ENCODE measurements at places on chromosomes 11 and 22.

- no peak for DNase-seq
Measured at GRCh38 chr22:40651057-40651456, 14.5 kb upstream of the MRTFA start.

GRCh38 chr11:118111744-118112035 is 24.9 kb upstream of the SMIM35 start:
- DNase-seq, result no peak

- no peak for DNase-seq
Measured at GRCh38 chr22:38793317-38793716, 626 bp downstream of the DNAL4 start.

- DNase-seq, result no peak
Measured at GRCh38 chr11:19766206-19766605, 53.6 kb downstream of the NAV2 start.

DNA sequence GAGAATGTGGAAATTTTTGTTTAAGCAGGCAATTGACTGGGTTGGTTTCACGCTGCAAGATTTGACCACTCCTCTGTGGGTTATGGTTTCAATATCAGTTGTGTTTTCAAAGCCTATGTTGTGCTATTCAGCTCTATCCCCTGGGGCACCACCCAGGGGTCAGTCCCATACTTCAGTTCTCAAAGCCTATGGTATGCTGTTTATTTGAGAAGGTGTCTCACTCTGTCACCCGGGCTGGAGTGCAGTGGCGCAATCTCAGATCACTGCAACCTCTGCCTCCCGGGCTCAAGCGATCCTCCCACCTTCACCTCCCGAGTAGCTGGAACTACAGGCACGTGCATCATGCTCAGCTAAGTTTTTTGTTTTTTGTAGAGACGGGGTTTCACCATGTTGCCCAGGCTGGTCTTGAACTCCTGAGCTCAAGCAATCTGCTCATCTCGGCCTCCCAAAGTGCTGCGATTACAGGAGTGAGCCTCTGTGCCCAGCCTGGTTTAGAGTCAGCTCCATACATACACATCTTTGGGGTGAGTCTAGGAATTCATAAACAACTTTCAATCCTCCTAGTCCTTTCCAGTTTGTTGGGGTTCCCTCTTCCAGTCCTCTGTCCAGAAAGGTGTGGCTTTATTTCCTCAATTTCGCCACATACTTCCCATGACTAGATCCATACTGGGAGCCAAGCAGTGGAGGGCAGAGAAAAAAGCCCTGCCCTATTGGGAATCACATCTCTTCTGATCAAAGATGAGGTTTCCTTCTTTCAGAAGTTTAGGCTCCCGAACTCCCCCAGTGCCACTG is 35.0 kb upstream of the MAPK1 start:
- DNase-seq, result no peak

GRCh38 chr22:38758276-38758945 is 2.6 kb upstream of the SUN2 start:
- DNase-seq, result no peak

DNA sequence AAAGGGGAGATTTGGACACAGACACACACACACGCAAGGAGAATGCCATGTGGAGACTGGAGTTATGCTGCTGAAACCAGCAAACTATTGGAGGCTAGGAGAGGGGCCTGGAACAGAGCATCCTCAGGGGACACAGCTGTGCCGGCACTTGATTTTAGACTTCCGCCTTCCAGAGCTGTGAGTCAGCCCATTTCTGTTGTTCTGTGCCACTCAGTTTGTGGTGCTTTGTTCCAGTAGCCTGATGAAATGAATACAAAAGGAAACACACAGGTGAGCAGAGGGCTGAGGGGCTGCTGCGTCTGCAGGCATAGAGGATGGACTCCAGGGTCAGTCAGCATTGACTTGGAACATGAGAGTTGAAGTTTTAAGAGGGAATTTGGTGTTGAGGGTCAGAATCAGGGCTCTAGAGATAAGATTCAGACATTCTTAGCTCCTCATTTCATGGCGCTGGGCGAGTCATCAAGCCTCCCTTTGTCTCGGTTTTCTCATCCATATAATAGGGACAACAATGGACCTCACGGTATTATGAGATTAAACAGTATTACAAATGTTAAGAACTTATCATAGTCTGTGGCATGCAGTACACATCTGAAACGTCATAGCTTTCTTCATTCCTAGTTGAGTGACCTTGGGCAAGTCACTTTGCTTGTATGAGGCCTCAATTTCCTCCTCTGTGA is 191.0 kb downstream of the MIAT start:
- no peak for DNase-seq

- DNase-seq, result no peak
Measured at GRCh38 chr11:70026012-70026411, 52.1 kb upstream of the ANO1 start.

DNA sequence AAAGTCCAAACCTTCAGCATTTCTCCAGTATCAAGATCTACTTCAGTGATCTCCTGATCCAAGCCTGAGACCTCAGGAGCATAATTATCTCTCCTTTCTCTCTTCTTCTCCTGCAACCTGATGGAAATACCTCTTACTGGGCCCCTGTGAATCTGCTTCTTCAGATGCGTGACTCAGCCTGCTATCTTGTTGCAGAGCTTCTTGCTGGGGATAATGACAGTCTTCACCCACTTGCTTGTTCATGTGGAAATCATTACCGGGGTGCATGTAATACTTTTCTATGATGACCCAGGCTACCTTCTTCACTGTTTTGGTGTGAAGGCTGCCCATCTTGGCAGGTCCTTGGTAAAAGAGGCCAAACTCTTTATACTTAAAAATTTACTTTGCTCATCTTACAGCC is 140.0 kb upstream of the POU2AF2 start:
- DNase-seq, result no peak

- no peak for DNase-seq
Measured at GRCh38 chr11:95592471-95592870, 197.1 kb downstream of the FAM76B start.

- no peak for DNase-seq
Measured at GRCh38 chr11:13046637-13047570, 37.8 kb downstream of the RASSF10 start.

DNA sequence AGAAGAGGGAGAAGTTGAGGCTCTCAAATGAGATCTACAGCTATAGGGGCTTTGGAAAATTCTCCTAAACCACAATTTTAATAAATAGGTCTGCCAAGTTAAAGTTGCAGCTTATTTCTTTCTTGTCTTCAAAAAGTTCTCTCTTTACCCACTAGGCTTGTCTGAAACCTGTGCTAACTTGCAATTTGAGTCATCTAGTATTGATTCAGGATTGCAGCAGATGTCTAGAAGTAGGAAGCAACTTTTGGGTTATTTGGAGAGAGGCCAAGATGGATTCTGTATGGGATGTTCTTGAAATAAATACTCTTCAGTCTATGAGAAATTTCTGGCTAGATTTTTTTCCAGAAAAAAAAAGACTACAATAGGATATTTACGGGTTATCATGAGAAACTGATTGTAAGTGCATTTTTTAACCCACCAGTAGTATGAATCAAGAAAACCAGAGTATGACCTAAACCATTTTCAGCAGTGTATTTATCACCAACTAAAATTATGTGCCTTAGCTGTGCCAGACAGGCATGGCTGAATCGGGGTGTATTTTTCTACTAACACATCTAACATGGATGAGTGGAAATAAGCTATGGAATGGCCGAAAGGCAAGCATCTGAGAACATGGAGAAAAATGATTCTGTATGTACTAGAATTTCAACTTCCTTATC is 4.9 kb upstream of the RAB38 start:
- no peak for DNase-seq

- DNase-seq, result peak; percentile 77
Measured at GRCh38 chr11:63917692-63918506, 935 bp upstream of the RCOR2 start.

DNA sequence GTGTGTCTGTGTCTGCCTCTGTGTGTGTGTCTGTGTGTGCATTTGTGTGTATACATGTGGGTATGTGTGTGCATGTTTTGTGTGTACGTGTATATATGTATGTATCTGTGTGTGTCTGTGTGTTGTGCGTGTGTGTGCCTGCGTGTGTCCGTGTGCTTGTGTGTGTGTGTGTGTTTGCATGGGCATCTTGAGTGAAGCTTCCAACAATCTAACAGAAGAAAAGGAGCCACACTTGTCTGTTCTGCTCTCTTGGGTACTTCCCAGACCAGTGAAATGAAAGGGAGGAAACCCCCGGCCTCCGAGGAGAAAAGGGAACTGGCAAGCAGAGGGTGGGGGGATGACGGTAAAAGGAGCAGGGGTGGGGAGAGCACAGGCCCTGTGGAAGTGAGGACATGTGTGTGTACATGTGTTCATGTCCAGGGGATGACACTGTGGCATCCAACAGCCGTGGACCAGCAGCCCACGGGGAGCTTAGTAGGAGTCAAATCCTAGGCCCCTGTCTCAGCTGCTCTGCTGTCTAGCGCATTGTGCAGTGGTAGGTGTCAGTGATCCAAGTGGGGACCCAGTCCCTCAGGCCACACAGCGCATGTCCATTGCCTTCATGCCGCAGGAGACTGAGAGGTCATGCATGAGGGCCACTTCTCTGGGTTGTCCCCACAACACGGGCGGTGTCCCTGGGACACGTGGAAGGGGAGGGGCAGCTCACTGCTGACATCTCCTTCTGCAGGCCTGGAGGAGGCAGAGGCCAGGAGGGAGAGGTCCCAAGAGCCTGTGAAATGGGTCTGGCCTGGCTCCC is 8.1 kb downstream of the CSF2RB start:
- no peak for DNase-seq

DNA sequence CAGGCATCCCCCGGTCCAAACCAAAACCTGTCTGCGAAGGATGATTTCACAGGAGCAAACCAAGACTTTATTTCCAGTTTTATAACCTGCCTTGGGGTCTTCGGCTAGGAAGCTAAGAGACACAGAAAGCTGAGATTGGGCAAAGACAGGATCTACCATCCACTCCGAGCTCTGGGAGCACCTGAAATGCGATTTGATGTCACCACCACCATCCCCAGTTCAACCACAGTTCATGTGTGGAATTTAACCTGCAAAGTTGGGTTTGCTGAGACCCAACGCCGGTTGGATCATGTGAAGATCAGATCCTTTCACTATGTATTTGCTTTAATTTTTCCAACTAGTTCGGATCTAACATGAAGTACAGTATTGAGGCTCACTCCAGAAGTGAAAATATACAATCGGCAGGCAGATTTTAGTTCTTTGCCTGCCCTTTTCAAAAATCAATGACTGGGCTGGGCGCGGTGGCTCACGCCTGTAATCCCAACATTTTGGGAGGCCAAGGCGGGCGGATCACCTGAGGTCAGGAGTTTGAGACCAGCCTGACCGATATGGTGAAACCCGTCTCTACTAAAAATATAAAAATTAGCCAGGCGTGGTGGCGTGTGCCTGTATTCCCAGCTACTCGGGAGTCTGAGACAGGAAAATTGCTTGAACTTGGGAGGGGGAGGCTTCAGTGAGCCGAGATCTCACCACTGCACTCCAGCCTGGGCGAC is 1.4 kb upstream of the C11orf24 start:
- DNase-seq, result no peak

- DNase-seq, result no peak
Measured at GRCh38 chr22:27764722-27765236, 36.8 kb downstream of the MN1 start.

DNA sequence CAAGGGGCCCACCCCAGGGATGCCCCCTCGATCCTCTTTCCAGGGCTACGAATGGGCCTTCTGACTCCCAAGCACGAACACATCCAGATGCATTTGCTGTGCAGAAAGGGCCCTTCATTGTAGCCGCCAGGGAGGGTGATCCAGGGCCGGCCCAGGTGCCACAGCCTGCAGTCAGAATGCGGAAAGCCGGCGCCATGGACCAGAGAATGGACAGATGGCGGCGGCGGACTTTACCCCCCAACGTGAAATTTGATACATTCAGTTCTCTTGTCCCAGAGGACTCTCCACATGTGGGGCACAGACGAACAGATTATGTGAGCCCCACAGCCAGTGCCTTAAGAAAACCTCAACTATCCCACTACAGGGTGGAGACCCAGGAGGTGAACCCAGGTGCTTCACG is 87.2 kb downstream of the KIAA1671 start:
- DNase-seq, result no peak

DNA sequence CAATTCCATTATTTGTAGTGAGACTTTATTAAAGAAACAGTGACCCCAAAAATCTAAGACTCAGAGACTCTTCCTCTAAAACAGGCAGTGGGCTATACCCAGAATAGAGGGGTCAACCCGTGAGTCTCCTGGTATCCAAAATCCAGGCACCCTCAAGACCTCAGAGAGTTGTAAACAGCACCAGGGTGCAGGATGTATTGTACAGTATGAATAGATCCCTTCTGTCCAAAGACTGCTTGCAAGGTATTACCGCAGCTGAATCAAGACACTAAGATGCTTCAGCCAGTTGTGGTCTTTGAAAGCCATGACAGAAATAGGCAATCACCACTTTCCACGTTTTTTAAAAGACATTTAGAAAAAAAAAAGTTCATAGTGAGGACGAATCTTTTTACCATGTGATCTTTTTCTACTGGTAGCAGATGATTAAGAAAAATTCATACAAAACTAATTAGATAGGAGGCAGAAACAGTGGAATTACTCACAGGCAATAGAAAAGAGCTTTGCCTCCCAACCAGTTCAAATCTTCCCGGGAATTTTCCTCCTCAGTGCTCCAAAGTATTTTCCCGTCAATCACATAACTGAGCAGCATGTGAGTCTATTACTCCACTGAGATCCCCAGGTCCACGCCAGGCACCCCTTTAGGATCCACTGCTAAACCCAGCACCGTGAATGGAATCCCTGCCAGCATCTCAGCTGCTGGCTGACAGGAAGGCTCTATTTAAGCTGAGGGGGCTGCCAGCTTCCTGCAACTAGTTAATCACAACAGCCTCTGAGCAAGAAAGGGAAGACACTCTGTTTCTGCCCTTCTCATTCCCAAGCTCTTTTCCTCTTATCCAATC is 113.1 kb downstream of the ETS1 start:
- DNase-seq, result no peak

- DNase-seq, result no peak
Measured at GRCh38 chr11:11971906-11972547, 36.4 kb downstream of the DKK3 start.

GRCh38 chr22:48299801-48300200 is 1527.9 kb downstream of the BRD1 start:
- no peak for DNase-seq

GRCh38 chr11:91230647-91231046 is 994.0 kb upstream of the FAT3 start:
- DNase-seq, result no peak
